AG09319 (cell line): ENCODE measurements at places on chromosomes 5 and 9.

DNA sequence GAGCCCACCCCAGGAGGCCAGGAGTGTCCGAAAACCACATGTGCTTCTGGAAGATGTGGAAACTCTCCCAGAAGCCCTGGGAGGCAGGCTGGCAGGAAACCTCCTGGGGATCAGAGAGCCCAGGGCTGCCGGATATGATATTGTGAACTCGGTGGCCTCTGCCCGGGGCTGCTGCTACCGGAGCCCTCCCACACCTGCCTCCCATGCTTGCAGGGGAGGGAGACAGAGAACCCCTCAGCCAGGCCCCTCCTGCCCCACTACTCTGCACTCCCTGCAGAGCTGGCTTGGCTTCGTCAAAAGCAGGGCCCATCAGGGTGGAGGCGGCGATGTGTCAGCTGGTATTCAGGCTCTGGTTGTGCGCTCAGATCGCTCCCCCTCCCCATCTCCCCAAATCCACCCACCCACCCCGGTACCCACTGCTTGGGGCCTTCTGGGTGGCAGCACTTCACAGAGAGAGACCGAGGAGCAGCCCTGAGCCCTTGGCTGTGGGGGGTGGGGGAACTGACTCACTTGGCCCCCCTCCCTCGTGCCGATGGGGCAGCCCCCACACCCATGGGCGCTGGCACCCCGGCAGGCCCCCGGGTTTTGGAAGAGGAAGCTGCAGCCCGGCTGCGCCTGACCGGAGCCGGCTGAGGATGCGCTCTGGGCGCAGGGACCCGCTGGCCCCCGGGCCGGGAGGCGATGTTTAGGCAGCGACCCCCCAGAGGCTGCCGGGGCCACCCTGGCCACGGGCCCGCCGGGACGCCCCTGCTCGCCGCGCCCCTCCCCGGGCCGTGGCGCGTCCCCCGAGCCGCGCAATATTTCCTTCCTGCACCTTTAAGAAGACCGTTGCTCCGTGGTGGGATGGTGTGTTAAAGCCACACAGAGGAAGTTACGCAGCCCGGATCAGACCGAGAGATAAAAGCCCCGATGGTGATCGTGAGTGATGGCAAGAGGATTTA, 786 bp upstream of the NTNG2 start:
- DNase-seq, result no peak

GRCh38 chr9:81855538-81855937, 72.7 kb upstream of the SPATA31D4 start:
- DNase-seq, result no peak

GRCh38 chr5:10162468-10162867, 87.2 kb downstream of the ATPSCKMT start:
- no peak for DNase-seq

GRCh38 chr5:59608745-59609144, 284.8 kb downstream of the PDE4D start:
- DNase-seq, result no peak

DNA sequence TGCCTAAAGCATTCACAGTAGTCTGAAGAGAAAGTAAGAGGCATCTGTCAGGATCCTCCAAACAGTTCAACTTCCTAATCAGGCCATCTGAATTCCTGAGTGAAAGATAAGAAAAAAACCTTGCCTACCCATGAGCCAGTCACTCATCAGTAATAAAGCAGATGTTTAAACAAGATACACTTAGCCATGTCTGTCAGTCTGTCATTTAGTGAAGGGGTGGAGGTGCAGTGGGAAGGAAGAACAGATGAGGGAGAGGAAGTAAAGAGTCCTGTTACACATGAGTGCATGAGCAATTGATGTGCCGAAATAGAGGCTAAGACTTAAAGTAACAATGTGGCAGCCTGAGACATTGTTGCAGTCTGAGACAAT, 29.9 kb upstream of the DMRTA1 start:
- DNase-seq, result no peak

- no peak for DNase-seq
Observed at GRCh38 chr5:74061292-74061691, 435.3 kb downstream of the ARHGEF28 start.

DNA sequence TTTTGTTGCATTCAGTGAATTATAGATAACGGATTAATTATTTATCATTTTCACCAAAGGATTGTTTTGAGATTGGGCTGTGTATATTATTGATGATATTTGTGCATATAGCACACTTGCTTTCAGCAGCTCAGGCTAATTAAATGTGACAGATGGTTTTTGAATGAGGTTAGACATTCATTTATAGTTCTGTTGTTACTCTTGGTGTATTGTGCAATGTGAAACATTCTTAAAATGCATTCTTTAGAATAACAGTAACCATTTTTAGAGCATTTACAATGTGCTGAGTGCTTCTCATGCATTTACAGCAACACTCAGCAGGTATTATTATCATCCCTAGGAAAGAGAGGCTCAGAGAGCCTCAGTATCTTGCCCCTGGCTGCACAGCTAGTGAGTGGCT, 23.8 kb downstream of the NANS start:
- DNase-seq, result no peak

DNA sequence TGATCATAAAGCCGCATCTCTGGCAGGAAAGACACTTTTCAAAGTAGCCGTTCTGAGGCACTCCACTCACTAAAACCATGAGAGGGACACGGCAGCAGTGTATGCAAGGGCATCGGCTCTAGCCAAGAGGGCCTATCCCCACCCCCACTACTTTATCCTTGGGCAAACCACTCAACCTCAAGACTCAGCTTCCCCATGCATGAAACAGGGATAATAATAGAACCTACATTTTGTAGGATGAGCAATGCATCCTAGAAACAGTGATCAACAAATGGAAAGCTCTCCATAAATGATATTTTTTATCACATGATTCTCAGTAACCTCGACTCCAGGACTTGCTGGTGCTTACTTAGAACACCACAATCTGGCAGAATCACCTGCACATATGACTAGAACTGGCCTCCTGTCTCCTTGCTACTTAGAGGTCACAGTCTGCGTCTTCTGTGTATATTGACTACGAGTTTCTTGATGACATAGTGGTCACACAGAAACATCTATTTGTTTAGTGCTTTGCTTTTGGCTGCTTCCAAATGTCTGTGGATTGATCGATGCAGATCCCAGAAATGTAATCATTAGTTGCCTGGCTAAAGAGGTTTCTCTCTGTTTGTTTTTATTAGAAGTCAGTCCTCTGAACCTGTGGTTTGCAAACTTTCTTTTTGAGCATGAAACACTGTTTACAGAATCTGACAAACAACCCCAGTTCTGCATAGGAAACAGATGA, 102.1 kb downstream of the LHFPL2 start:
- DNase-seq, result no peak

DNA sequence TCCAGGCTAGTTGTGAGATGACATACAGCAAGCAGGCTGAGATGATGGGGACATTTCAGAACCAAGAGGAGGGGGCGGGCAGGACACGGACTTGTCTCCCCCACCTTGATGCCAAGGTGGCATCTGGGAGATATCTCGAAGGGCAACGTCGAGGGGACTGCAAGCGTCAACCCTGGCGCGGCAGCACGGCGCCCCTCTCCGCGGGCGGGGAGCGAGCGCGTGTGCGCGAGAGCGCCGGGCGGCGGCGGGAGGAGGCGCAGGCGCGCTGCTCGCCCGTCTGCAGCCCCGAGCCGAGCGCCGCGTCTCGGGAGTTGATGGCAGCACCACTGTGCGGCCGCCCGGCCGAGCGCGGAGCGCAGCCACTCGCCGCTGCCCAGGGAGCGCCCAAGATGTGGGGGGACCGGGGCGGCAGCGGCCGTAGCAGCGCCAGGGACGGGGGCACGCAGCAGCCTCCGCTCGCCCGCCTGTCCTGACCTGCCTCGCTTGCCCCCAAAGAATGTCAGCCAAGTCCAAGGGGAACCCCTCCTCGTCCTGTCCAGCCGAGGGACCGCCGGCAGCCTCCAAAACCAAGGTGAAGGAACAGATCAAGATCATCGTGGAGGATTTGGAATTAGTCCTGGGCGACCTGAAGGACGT, at the start of gene PRR16:
Gene PRR16, plus strand, starts transcription at position 310 of the 636 bp plus-strand sequence.
- no peak for DNase-seq

DNA sequence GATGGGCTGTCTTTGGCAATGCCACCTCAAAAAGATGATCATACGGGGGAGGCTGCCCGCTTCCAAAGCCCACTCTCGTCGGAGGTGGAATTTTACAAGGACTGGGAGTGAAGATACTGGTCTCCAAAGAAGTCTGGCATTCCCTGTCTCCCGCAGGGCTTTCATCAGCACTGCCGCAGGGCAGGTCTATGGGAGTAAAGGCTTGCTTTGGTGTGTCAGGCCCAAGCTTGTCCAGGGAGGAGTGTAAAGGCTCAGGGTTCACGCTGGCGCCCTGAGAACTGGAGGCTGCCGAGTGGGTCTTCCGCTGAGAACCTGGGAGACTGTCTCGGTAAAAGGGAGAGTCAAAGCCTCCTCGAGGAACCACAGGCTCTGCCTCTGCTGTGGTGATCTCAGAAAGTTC, 27.0 kb downstream of the SPACA9 start:
- no peak for DNase-seq

DNA sequence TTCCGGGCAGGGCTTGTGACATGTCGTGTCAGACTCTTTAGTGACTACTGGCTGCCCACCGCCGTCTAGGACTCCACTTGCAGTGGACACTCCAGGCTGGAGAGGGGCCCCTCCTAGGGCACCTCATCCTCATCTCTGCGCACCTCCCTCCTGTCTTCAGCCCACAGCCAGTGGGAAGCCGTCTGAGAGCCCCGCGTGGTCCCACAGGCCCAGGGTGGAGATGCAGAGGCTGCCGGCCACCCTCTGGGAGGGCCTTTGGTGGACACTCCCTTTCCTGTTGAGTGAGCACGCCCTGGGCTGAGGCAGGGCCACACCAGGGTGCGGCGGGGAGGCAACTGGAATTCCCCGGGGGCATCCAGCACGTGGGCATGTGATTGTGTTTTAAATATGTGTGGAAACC, 80.5 kb downstream of the IRX2 start:
- no peak for DNase-seq

DNA sequence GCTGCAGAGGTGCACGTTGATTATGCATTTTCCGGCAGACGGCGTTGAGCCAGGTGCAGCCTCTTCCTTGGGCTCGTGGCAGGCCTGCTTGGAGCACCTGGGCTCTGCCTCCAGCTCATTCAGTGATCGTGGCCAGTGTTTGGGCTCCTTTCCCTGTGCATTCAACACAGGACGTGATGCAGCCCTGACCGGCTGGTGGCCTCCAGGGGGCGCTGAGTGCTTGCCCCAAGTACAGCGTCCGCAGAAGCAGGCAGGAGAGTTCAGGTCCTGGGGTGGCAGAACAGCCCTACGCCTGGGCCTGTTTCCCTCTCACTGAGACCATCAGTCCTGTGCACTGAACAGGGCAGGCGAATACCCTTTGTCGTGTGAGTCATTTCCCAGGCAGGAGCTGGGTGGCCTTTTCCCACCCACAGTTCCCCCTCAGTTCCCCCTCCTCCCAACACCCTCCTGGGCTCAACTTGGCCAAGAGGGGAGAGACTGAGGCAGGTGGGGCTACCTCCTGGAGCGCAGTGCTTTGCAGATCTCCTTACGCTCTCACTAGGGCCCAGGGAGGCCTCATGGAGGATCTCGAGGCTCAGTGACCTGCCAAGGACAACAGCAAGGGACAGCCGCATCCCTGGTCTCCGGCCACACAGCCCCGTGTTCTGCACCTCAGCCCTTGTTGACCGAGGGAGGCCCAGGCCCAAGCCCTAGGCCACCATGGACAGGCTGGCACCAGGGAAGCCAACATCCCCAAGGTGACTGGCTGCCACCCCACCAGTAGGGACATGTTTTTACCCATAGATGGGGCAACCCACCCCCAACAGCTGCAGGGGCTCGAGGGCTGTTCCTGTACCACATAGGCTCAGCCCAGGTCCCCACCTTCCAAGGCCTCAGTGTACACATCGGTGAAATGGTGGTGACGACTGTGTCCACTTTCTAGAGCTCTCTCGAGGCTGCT, 52.9 kb downstream of the LRSAM1 start:
- no peak for DNase-seq

- no peak for DNase-seq
Observed at GRCh38 chr5:92237896-92238295, 854.8 kb upstream of the ARRDC3 start.

DNA sequence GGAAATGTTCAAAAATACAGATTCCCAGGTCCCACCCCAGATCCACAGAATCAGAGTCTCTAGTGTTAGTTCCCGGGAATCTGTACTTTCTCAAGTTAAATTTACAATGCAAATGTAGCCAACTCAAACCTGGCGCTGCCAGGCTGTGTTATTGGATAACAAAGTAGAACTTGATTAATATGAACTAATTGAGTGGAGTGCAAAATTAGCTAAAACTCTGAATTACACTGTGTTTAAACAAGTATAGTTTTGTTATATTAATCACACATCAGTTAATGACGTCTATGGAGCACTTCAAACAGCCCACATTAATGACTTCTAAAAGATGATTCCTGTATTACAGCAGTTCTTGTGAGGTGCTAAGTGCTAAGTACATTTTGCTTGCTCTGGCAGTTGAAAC, 32.4 kb upstream of the CYFIP2 start:
- no peak for DNase-seq

- DNase-seq, result no peak
Observed at GRCh38 chr5:56566374-56567249, 248.7 kb upstream of the MAP3K1 start.

GRCh38 chr5:157930710-157931109, 71.8 kb upstream of the CLINT1 start:
- no peak for DNase-seq

DNA sequence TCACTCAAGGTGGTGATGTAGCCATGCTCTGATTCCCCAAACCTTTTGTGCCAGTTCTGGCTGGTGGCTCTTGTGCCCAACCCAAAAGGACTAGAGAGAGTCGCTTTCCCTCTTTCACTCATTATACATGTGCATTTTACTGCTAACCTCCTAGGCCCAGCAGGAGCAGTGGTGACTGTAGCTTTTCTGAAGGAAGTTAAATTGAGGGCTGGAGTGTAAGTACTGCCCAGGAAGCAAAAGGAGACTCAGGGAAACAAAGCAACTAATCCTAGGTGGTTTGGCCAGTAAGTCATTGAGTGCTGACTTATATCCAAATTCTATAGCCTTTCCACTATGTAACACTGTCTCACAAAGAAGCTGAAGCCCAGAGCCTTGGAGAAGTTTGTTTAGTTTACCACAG, 194.4 kb upstream of the ZNF462 start:
- no peak for DNase-seq

- DNase-seq, result no peak
Observed at GRCh38 chr5:34666392-34667080, 10.4 kb downstream of the RAI14 start.

- DNase-seq, result no peak
Observed at GRCh38 chr9:21031091-21031807, at the start of gene HACD4. HACD4 (minus strand) TSS chr9:21031640; CDS start chr9:21031590, 50 bp downstream.

DNA sequence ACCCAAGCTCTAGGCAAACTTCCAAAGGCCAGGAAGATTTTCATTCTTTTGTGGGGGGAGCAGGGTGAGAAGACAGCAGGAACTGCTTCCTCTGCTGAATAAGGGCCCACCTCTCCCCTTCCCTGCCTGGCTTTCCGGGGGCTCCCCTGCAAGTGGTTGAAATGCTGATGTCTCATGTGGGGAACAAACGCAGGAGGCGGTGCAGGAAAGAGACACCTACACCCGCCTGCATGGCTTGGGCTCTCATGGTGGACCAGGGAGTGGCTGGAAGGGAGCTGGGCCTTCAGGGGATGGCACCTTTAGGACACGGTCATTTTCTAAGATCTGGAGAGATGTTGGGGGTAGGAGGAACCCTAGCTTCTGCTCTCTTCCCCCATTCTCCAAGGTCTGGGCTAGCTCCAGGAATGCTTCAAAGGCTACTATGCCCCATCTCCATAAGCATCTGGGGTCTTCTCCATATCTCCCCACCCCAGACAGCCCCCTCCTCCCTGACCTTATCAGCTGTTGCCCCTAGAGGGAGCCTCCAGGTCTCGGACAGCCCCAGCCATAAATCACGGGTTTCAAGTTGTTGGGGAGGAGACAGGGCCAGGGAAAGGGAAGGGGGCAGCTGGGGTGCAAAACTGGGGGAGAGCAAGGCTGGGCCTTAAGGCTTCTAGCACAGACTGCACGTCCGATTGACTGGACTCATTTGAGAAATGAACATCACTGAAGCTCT, 76.6 kb downstream of the PSD2 start:
- no peak for DNase-seq
